Suprapubic skin (tissue), 4 donors: ENCODE measurements at places on chromosomes 12 and 14.

- H3K4me3 ChIP-seq, result no peak overlapping the region
- peak overlapping the region; percentile 19 for H3K27ac ChIP-seq
- peaks cover 26% of the 10 kb centered on the region for H3K4me1 ChIP-seq
- DNase-seq, result no peak
These were observed 9.0 kb downstream of the TAPBPL start for GRCh38 chr12:6460751-6461371.

DNA sequence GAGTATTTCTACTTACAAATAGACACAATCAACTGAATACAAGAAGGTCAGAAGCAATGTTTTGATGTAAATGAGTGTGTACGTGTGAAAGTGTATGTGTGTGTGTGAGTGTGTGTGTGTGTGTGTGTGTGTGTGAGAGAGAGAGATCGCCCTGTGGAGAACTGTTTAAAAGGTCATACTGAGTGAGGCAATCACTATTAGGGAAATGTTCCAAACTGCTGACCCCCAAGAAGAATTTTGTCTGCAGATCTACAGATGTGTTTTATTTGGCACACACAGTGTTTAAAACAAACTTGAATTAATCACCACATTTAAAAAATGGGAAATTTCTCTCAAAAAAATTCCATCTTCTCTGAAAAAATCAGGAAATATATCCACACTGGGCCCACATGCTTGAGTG is 1069.1 kb downstream of the SLC6A15 start:
- no peak overlapping the region for H3K4me3 ChIP-seq
- no peaks in the 10 kb centered on the region for H3K36me3 ChIP-seq
- no peaks in the 10 kb centered on the region for H3K4me1 ChIP-seq
- no peaks in the 10 kb centered on the region for H3K27me3 ChIP-seq
- no peak for DNase-seq

DNA sequence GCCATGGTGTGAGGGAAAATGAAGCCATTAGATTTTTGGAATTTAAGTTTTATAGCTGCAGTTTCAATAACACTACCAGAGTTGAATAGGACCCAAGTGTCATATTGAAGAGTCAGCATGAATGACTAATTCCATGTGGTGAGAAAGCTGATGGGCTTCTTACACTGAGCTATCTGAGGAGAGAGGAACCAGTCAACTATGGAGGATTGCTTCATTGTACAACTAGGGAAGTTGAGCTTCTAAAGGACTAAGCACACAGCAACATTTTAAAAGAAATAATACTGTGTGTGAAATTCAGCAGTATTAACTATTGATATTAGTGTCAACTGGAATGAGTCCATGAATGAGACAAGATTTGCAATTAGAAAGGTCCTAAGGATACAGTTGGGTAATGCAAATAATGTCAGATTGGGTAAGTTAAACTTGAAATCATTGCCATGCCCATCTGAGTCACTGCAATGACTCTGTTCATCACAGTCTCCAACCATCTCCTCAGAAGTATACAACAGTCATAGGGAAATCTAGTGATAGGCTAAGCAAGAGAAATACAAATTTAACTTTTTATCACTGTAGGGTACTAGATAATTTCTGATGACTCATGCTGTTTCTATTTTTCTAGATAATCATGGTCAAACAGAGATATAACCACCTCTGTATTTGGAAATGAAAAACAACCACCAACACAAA is 394.2 kb downstream of the FSCB start:
- no peaks in the 10 kb centered on the region for H3K4me1 ChIP-seq
- no peak for DNase-seq
- H3K27ac ChIP-seq, result no peak overlapping the region
- H3K27me3 ChIP-seq, result no peaks in the 10 kb centered on the region
- no peaks in the 10 kb centered on the region for H3K36me3 ChIP-seq

DNA sequence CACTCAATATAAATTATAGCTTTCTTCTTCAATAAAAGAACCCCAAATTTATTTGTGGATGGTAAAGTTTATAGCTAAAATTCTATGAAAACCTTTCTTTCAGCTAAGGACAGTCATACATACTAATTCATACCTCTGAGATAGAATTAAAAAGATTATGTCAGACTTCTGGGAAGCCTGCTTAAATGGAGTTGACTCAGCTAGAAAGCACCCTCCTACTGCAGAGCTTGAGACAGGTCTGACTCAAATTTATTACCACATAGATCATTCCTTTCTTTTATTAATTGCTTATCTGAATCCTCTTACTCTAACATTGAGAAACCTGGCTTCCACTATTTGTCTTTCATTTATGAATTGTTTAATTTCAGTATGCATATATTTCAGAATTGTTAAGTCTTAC is 1007.0 kb upstream of the LRFN5 start:
- no peak overlapping the region for H3K4me3 ChIP-seq
- no peaks in the 10 kb centered on the region for H3K4me1 ChIP-seq
- no peaks in the 10 kb centered on the region for H3K36me3 ChIP-seq
- no peaks in the 10 kb centered on the region for H3K27me3 ChIP-seq

GRCh38 chr12:76303989-76304460 is 44.2 kb downstream of the BBS10 start:
- no peaks in the 10 kb centered on the region for H3K27me3 ChIP-seq
- no peak overlapping the region for H3K4me3 ChIP-seq
- no peak overlapping the region for H3K27ac ChIP-seq
- H3K36me3 ChIP-seq, result no peaks in the 10 kb centered on the region
